ENCODE measurements at places on chromosomes 1 and 21. TPM values are rescaled to one million over a fixed set of nuclear protein-coding genes. Genes with fewer than 3 reads are reported as not detected.

LMNA gene
- 901 TPM for total RNA-seq

MPL gene
- total RNA-seq = 0.39 TPM

LHX8 gene
- total RNA-seq = not detected

SPRR1B gene
- total RNA-seq = not detected

MXRA8 gene
- total RNA-seq = 109 TPM

APP gene
- 317 TPM for total RNA-seq

OR2G6 gene
- not detected for total RNA-seq

ZBTB8A gene
- total RNA-seq = 6.8 TPM

S100A9 gene
- total RNA-seq = 892 TPM
